Stimulated activated CD4-positive, alpha-beta T cell treated with anti-CD3 and anti-CD28 coated beads, Interleukin-12 subunit alpha, Interleukin-12 subunit beta, amount 100 ng/mL, for 24 hours (primary cell): ENCODE measurements at places on chromosomes 7 and 10.
A peak's percentile ranks its signal among the peaks of the same experiment; 100 is the strongest.

- DNase-seq = no peak
Measured at GRCh38 chr7:70230761-70231160, 632.5 kb downstream of the AUTS2 start.

DNA sequence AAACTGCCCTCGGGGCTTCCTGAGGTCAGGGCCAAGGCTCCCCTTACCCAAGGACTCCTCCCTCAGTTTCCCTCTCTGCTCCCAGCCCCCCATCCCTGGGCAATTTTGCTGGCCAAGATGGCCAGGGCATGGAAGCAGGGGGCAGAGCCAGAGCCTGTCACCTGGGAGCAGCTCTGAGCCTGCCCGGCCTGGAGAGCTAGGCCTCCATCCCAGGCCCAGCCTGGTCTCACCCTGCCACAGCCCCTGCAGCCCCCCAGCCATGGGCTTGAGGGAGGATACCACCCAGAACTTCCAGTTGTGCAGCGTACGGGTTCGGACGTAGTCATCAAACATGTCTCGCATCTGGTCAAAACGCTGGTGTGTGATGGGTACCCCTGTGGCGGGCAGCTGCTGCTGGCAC, 17.0 kb upstream of the TBL2 start:
- no peak for DNase-seq

DNA sequence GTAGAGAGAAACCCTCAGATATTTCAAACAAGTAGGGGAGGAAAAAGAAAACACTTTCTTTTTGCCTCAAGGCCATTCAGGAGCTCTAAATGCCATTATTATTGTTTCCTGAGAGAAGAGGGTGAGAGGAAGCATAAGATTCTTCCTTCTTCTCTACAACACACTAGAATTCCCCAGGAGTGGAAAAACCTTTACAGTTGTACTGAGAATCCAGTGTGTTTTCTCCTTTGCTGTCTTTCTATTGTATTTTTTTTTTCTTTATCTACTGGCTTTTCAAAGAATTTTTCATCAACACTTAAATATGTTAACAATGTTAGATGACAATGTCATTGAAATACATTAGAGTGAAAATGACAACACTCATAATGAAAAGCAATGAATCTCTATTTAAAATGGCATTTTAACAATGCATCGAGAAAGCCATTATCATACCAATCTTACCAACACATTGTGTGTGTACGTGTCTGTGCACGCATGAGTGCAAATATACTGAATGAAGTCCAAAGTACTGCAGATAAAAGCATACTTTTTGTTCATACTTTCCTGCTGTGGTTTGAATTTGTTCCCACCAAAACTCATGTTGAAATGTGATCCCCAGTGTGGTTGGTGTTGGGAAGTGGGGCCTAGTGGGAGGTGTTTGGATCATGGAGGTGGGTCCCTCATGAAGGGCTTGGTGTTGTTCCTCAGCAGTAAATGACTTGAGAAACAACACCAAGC, 24.2 kb upstream of the MACC1 start:
- DNase-seq = no peak

- no peak for DNase-seq
Measured at GRCh38 chr10:132205650-132206376, 19.1 kb downstream of the DPYSL4 start.

- no peak for DNase-seq
Measured at GRCh38 chr10:218798-219197, 83.5 kb downstream of the ZMYND11 start.

DNA sequence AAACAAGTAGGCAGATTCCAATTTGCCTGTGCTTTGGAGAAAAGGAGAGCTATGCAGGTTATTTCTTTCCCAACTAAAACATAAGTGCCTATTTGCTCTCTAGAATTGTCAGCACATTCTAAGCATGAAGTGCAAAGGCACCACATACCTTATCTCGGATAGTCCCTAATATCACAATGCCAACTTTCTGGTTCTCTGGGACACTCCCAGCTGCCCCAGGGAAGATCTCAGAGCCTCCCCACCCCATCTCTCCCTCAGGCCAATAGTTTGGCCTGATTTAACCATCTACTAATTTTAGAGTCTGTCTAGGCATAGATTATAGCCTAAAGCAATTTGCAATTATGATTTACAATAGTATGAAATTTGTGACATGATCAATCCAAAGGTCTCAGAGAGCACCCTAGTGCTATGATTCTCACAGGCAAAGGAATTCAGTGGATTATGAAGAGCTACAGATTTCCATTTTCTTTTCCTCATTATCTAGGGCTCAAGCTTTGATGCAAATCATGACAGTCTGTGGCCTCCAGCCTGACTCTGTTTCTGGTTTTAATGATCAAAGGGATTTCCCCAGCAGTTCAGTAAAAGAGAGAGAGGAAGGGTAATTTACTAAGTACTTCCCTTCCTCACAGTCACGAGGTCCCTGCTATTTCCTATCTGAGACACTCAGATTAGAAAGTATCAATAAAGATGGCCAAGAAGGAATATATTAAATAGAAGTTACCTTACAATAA, 29.0 kb upstream of the IL6 start:
- peak; percentile 6 for DNase-seq

- no peak for DNase-seq
Measured at GRCh38 chr10:7152982-7153381, 257.9 kb downstream of the SFMBT2 start.

DNA sequence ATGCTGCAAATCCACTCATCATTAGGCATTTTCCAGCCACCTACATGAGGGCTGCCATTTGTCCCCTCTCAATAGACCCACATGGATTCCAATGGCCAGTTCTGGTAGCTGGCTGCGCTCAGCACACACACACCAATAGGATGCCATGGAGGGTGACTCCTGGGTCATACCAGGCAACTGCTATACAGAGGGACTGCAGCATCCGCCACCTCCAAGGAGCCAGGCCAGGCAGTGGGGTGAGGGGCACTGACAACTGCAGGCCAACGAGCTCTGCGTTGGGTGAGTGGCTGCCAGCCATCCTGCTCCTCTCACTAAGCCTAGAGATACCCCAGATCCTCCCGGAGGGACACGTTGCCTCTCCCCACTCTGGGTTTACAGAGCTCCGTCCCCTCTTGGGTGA, 118.8 kb upstream of the NANOS1 start:
- no peak for DNase-seq

DNA sequence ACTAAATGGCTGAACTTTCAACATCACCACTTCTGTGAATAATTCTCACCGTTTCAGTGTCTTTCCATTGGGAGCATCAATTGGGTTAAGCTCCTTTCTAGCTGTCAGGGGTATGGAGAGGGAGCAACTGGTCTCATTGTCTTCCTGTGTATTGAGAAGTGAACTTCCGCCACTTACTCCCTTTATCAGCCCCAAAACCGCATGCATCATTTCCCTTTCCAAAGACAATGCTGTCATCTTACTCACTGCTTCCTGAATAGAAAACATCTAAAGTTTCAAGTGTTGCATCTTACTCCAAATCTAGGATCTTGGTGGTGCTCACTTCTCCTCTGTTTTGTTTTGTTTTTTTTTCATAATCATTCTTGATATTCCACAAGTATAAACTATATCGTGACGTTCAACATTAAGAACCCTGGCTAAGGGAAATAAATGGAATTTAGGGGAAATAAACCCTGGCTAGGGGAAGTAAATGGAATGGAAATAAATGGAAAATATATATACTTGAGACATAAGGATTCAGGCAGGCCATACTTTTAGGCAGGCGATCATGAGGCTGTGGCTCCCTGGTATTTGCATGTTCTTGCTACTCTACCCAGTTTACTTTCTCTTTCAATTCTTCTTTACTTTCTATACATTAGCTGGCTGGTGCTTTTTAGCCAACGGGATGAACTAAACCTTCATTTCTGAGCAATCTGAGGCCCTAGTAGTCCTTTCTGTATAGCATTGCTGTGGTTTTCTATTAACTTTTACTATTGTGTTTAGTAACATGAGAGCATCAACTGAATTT, 371.9 kb downstream of the BMPER start:
- no peak for DNase-seq

DNA sequence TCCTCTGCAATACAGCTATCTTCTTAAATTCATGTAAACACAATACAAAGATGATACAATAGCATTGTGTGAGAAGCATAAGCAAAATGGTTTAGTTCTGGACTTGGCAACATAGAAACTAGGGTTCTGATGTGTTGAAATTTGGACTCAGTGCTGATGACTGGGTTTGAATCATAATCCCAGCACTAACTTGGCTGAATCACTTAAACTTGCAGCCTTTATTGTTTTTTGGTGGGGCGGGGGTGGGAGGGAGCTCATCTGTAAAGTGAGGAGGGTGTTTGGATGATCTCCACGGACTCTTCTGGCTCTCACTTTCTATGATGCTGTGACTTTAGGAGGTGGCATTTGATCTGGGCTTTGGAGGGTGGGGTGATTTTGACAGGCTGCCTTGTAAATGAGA, 158.2 kb downstream of the WNT2 start:
- DNase-seq = no peak

- no peak for DNase-seq
Measured at GRCh38 chr10:12661671-12662070, 312.3 kb downstream of the CAMK1D start.

- DNase-seq = no peak
Measured at GRCh38 chr10:2963889-2964631, 103.3 kb upstream of the PFKP start.

DNA sequence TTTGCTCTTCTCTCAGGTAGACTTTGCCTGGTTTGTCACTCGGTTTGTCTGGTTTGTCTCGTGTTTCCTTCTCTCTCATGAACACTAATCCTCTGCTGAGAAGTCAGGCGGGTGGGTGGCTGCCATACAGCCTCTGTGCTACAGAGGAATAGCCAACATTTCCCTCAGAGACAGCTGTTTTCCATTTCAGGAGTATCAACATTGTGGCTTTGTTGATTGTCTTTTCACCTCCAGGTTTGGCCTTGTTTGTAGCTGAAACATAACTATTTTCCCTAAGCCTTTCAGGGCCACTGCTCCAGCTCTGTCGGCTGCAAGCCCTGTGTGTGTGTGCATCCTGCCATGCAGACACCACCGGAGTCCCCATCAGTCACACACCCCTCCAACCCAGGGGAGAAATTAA, 122.8 kb downstream of the BAMBI start:
- DNase-seq = no peak

GRCh38 chr7:99308461-99309074, 17.1 kb upstream of the ARPC1A start:
- DNase-seq = no peak

DNA sequence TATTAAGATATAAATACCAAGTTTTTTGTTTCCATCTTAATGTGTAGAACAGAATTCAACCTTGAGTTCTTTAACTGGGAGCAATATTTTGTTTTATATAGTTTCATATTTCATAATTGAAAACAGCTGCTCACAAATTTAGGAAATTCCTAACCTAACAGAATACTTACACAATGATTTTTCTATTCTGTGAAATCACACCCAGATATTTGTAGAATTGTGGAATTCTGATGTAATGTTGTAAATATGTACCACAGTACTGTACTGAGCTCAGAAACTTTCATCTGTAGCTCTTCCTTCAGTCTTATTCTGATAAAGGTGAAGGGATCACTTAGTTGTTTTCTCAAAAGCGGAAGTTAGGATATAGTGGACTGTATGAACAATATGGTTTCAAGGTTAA, 143.4 kb upstream of the GLI3 start:
- DNase-seq = no peak

GRCh38 chr7:73706126-73707044, 13.1 kb downstream of the STX1A start:
- DNase-seq = peak; percentile 31

- no peak for DNase-seq
Measured at GRCh38 chr10:21511946-21512572, 13.4 kb downstream of the SKIDA1 start.

DNA sequence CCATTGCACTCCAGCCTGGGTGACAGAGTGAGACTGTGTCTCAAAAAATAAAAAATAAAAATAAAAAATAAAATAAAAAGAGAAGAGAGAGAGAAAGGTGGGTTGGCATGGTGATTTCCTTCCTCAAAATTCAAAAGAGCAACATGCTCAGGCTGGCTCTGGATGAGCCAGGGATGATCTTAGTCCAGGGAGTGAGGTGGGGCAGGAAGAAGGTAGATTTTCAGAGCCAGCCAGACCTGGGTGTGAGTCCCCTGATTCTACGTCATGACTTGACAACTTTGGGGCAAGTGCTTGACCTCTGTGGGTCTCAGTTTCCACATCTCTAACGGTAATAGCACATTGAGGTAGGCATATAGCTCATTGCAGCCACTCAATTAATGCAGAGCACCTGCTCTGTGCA, 109.4 kb upstream of the CTBP2 start:
- no peak for DNase-seq

GRCh38 chr7:37853468-37853867, 5.1 kb downstream of the NME8 start:
- DNase-seq = no peak

GRCh38 chr10:99633832-99634231, 13.6 kb upstream of the SLC25A28 start:
- no peak for DNase-seq

DNA sequence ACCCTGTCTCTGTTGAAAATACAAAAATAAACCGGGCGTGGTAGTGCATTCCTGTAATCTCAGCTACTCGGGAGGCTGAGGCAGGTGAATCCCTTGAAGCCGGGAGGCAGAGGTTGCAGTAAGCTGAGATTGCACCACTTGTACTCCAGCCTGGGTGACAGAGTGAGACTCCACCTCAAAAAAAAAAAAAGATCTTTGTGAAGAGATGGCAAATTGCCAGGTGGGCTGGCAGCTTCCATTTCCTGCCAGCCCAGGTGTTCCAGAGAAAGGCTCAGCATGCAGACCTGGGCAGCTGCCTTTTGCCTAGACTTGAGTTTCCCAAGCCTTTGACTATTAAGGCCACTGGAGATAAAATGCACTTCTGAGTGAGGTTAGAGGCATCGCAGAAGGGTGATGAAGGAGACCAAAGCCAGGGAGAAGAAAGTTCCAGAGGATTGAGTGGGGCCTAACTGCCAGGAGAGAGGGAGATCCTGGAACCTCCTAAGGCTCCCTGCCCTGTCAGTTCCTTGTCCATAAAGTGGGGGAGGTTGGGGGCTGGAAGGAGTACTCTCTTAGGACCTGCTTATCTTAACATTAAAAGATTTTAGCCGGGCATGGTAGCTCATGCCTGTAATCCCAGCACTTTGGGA, 10.0 kb upstream of the DDIT4 start:
- no peak for DNase-seq

DNA sequence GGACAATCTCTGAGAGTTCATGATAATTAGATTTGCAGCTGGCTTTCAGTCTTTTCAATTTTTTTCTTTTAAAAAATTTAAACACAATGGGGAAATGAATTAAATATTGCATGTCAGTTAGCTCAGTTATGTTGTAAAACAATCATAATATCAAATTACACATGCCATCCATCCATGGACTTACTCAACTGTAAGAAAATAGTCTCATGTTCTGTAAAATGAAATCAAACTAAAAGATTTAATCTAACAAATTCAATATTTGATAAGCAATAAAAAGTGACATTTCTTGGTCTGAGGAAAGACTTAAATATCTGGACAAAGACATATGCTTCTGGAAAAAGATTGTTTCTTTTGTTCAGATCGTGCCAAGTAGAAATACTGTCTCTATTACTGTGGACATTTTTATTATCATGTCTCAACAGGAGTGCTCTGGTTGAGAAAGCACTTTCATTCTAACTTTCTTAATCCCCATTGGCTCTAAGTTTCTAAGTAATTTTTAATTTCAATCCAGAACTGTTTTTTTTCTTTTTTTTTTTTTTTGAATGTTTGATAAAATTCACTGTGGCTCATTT, 179.2 kb upstream of the FAM3C start:
- no peak for DNase-seq
